HT-29 (cell line): ENCODE measurements at places on chromosomes 7 and 10. TPM values are rescaled to one million over a fixed set of nuclear protein-coding genes. Genes with fewer than 3 reads are reported as not detected.

DNA sequence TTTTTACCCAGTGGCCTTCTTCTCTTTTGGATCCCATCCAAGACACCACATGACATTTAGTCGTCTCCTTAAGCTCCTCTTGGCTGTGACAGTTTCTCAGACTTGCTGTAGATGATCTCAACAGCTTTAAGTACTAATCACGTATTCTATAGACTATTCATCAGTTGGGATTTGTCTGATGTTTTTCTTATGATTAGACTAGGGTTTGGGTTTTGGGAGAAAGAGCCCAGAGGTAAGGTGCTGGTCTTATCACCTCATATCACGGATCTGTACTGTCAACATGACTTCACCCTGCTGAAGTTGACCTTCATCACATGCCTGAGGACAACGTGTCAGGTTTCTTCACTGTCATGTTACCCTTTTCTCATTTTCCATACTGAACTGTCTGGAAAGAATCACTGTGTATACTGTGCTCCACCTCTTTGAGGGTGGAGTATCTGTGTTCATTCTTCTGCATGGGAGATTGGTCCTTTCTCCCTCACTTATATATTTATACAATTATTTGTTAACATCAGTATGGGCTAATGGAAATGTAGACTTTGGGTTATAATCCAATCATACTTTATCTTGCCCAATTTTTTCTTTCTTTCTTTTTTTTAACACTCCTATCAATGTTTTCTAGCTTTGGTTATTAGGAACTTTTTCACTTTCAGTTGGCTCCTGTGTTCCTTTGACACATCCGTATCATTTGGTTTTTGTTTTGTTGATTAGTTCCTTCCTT, 6.4 kb upstream of the HKDC1 start:
- no peak for DNase-seq

Gene AKR1D1
- not detected in 2 replicates for total RNA-seq

DNA sequence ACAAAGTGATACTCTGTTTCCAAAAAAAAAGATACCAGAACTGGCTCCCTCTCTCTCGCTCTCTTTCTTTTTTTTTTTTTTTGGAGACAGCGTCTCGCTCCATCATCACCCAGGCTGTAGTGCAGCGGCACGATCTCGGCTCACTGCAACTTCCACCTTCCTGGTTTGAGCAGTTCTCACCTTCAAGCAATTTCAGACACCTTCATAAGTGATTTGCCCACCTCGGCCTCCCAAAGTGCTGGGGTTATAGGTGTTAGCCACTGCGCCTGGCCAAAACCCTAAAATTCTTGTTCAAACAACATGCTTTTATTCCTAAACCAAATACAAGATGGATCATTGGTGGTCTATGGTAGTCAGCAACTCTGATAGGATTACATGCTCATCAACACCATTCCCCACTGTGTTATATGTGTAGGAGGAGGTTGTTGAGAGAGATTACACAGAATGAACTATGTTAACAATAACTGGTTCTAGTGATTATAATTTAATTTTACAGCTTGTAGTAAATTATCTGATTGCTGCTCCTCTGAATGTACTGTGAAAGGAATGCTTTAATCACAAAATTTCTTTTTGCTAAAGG, 15.5 kb downstream of the ACBD5 start:
- no peak for DNase-seq

Gene CACNA2D1
- total RNA-seq: not detected in 2 replicates

DNA sequence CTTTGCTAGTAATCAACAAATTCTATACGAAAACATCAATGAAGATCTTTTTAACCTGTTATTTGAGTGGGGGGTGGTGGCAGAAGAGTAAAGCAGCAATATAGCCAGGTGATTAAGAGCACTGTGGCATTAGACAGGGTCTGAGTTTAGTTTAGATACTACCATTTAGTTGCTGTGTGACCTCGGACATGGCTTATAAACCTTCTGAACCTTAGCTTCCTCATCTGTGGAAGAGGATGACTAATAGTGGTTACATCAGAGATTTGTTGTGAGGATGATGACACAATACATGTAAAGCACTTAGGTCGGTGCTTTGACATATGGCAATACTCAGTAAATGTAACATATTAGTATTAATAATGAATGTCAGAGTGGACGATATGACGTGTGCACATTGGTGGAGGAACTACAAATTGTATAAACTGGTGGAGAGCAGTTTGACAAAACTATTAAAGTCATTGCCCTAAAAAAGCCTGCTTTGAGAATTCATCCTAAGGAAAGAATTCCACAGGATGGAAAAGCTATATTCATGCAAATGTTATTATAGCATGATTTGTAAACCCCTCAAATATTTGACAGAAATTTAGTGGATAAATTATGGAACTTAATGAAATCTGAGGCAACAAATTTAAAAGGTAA, 24.3 kb downstream of the SPAG6 start:
- no peak for DNase-seq

Gene FLNC
- total RNA-seq: 0.03 and 0.05 TPM in 2 replicates

GRCh38 chr7:26538216-26538615, 246.6 kb downstream of the SNX10 start:
- DNase-seq: no peak

DNA sequence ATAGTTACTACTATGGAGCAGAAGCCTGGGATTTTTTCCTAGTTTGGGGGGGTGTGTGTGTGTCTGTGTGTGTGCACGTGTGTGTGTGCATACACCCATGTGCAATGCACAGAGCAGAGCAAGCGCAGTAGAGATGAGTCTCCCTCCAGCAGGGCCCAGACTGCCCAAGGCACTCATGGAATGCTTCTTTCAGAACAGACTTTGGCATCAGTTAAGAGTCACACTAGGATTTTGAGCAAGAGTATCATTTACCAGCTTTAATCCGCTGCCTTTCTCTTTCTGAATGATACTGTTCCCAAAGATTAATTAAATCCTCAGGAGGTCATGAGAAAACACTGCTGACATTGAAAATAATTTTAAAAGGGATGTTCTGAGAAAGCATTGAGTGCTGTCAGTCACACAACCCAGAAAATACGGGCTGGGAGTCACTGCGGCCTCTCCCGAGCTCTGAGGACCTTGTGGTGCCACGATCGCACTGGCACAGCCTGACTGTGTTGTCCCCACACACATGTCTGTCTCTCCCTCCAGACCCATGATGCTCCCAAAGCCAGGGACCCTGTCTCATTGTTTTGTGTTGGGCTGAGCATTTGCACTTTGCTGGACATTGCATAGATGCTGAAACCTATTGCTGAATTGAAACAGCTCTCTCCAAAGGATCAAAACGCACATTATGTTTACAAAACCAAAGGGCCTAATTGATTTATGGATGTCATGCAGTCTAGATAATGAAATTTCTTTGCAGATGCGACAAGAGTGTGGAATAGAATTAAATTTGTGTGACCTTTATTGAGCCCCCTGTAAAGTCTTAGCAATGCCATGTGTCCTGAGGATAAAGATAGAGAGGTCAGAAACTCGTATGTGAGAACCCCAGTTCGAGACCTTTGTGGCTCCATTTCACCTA, 54.7 kb upstream of the FIGNL1 start:
- no peak for DNase-seq

Gene DNAJB9
- 24.1 and 25.1 TPM in 2 replicates for total RNA-seq

DNA sequence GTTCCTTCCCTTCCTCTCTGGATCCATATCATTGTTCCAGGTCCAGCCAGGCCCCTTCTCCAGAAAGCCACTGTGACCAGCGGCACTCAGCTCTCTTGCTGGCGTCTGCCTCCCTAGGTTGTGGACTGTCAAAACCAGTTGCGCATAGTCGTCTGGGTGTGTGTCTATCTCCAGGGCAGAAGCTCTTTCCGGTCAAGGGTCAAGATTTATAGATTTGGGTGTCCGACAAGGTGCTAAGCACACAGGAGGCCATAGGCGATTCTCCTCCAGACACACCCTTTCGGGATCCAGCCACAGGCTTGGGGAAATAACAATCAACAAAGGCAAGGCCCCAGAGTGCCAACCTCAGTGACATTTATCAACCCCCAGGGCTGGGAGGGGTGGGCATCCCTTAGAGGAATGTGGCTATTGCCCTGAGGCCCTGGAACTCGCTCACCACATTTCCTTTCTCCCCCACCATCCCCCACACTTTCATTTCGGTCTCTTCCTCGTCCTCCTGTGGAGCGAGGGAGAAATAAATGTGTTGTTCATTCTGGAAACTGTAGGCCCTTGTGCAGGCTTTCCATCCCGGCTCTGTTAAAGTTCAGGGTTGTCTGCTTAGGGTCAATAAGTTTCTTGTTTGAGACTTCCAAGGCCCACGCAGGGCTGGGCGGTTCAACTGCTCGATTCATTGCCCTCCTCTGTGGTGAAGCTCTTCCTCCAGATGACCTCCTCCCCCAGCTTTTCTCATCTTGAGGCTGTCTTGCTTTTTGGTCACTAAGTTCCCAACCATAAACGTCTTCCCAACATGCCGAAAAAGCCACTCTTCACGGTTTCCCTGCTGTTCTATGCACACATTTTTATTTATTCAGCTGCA, 57.9 kb downstream of the AFAP1L2 start:
- no peak for DNase-seq

- DNase-seq: no peak
Measured at GRCh38 chr7:34062341-34062740, 157.0 kb downstream of the BMPER start.

DNA sequence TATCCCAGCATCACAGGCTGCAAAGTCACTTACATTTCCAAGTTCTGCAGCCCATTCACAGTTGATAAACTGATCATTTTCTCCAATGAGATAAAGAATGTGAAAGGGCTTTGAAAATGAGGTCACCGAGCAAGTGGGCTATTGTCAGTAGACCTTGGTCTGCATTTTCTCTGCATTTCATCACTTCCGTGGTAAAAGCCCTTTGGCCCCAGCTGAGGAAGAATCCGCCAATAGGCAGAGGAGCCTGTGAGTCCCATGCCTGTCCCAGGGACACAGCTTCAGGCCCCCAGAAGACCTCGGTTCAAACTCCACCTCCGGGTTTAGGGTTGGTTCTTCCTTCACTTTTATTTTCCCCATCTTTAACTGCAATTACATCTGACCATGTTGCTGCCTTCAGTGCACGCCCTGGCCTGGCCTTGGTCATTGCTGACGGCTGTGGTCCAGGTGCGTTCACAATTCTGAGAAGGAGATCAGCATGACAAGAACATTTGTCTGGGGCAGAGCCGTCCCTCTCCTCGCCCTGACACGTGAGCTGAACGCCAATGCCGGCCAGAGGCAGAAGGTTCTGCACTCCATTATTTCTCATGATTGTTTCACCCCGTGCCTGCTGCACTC, 292.5 kb downstream of the TCERG1L start:
- DNase-seq: no peak
